Activated CD8-positive, alpha-beta memory T cell treated with anti-CD3 and anti-CD28 coated beads, Interleukin-2, amount 10 ng/mL, durations not matched to agents 7 days and 5 days (primary cell): ENCODE measurements at places on chromosomes 12 and 14.
A peak's percentile ranks its signal among the peaks of the same experiment; 100 is the strongest.

DNA sequence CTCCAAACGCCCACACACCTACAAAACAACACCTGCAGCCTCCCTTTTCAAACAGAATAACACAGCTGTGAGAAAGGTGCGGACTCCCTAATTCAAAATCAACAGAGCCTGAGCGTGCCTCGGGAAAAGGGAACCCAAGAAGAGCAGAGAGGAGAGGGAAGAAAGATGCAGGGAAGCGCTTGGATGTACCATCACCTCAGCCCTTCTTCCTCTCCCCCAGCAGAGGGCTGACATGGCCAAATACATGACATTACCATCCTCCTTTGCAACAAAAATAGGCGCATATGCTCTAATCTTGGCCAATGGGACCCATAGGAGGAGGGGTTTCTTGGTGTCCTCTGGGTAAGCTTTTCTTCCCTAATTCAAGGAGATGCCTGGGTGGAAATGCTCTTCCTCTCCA, 78.0 kb downstream of the CPSF2 start:
- no peak for DNase-seq

- no peak for DNase-seq
These were observed 17.4 kb upstream of the ZDHHC17 start for GRCh38 chr12:76746516-76746915.

DNA sequence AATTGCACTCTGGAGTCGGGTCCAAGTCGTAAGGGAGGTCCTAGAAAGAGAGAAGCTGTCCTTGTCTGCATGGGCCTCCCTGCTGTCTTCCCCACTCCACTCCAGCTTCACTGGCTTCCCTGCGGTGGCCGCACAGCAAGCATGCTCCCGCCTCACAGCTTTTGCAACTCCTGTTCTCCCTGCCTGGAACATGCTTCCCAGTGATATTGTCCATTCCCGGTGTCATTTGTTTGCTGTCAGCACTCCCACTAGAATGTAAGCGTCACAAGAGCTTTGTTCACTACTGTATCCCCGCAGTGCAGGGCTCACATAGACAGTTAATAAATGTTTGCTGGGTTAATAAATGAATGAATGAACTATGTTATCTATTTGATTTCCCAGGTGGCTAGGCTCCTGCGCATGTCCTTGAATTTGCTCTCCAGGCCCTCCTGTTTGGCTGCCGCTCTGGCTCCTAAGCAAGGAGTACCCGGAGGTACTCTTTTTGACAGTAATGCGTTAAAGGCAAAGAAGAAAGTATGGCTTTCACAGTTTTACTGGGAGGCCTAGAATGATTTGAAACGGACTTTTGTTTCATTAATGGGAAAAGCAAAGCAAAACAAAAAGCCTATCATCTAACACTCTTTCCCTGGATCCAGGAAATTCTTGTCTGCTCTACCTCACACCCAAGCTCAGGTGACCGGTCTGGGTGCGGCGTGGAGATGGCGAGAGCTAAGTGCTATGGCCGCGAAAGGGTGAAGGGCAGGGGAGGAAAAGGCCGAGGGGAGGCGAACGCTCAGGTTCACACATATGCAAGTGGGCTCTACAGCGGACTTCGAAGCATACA, 6.2 kb upstream of the SLC7A7 start:
- no peak for DNase-seq

DNA sequence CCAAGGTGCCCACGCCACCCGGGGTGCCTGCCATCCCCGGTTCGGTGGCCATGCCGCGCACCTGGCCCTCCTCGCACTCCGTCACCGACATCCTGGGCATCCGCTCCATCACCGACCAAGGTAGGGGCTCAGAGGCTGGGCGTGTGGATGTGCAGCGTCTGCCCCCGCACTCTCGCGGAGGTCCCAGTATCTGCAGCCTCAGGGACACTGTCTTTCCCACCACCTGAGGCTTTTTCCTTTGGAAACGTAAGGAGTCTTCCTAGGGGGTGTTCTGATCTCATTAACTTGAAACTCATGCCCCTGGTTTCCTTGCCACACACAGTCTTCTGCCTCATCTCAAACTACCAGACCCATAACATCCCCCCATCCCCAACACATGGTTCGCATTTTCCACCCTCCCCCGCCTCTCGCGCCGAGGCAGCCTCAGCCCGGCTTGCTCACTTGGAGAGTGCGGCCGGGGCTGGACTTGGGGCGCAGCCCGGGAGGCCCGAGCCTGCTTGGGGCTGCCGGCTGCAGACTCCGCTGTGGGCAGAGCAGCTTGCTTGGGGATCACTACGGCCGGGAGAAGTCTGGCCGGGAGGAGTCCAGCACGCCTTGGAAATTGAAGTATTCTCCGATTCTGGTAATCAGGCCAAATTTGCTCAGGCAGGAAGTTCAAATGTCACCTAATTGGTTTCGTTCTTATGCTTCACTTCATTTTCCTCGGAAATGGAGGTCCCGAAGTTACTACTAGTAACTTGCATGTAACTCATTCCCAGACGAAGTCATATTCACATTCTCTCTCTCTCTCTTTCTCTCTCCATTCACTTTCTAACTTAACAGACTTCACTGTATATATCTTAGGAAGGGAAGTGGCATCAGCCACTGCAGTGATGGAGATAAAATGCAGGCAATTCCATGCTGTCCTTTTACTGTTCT, 2.0 kb downstream of the PAX9 start:
- DNase-seq = no peak

DNA sequence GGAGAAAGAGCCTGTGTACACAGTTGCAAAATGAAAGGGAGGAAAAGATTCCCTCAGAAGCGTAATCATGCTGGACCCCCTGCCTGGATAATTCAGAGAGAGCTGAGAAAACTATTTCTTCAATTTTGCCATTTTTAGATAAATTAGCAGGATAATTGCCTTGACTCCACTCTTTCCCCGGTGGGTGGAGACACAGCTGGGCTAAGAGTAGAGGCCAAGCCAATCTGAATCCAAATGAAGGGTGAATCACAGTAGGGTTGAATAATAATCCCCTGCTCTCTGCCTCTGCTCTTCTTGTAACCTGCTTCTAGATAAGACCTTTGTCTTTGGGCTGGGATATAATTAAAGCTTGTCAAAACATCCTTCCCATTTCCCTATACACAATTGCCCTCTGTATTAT, 150.1 kb downstream of the CAPZA3 start:
- DNase-seq = no peak

DNA sequence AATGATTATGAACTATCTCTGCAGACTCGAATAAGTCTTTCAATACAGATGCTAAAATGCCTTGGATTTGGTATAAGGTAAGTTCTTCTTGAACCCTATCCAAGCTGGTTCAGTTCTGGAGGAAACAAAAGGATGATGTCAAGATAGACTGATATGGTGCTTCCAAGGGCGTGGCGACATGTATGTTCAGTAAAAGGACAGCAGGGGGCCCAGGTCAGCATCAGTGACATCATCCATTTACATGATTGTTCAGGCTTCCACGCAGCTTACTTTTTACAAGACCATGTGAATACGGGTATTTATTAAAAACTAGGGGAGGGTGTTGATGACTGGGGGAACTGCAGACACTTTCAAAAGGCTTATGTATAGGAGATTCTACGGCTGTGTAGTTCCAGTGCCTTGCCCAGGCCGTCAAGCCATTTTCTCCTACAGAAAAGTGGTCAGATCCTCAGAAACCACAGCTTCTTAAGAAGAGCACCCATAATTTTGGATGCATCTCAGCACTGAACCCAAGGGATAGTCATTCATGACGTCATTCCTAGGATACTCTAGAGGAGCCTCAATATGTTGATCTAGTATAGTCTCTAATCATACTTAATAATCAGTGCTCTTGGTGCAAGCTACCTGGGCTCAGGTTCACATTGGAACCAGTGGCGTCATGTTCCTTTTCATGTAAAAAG, 527.7 kb downstream of the FUT8 start:
- peak; percentile 50 for DNase-seq

DNA sequence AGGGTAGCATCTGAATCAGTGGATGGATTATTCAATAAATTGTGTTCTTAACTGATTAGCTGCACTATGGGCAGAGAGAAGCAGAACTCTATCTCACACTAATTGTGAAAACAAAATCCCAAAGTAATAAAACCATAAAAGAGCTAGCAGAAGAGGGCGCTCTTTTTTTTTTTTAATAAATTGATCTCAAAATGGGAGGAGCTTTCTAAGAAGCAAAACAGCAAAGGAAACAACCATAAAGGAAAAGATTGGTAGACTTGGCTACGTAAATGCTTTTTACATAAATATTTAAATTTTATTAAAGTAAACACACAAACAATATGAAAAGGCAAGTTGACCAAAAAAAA, 1.5 kb upstream of the TM7SF3 start:
- DNase-seq = no peak

DNA sequence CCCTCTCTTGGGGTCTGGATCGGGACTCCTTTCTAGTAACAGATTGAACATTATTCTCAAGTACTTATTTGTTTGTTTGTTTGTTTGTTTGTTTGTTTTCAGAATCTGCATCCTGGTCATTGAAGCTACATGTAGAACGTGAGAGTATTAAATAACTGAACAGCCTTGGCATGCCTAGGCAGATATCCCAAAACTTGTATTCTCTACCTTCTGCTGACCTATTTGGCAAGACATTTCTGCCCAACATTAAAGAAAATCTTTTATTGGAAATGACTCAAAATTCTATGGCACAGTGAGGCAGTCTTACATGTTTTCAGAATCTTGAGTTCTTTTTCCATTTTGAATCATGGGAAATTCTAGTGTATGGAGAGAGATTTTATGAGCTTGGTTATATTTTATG, 165.1 kb upstream of the CNOT2 start:
- DNase-seq = no peak

DNA sequence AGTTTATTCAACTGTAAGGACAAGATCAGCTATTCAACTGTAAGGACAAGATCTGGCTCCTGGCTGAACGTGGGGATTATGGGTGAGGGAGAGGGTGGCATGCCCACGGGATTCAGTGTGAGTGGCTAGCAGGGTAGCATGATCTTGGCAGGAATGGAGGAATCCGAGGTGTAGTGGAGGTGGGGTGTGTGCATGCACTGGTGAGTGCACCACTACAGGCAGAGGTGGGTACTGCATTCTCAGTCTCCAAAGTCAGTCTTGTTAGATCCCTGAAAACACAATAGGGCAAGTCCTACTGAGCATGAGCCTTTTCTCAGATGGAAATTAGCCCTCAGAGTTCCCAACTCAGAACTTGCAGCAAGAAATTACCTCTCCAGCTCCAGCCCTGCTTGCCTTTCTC, 32.2 kb upstream of the DCD start:
- peak; percentile 46 for DNase-seq

DNA sequence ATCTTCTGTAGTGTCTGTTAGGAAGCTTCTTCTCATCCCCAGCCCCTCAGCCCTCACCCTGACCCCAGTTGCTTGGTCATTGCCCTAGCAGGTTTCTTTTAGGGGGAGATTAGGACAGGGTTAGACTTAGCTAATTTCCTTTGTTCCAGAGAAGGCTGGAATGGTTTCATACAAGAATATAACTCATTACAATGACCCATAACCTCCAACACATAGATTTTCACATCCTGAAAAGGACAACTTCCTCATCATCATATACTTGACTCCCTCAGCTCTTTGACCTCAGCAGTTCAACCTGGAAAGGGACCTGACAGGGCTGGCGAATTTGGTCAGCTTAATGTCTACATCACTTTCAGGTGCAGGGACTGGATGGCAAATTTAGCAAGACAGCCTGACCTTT, 8.0 kb upstream of the BHLHE41 start:
- DNase-seq = no peak

DNA sequence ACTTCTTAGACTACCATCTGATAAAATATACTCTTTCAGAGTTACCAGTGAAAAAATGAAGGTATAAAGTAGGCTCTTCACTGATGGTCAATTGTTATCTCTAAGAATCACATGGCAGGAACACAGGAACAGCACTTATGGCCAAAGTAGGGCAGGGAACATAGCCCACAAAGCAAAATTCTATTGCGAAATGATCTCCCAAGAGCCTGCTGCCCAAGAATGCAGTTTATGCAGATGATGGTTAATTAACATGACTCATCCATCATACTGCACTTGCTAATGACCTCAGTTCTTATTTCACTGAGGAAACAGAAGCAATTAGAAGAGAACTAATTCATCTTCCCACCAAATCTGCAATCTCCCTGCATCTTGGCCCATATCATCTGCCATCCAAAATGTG, 133.8 kb downstream of the SLC2A13 start:
- DNase-seq = no peak

- no peak for DNase-seq
These were observed 118.6 kb downstream of the APAF1 start for GRCh38 chr12:98763656-98764055.

DNA sequence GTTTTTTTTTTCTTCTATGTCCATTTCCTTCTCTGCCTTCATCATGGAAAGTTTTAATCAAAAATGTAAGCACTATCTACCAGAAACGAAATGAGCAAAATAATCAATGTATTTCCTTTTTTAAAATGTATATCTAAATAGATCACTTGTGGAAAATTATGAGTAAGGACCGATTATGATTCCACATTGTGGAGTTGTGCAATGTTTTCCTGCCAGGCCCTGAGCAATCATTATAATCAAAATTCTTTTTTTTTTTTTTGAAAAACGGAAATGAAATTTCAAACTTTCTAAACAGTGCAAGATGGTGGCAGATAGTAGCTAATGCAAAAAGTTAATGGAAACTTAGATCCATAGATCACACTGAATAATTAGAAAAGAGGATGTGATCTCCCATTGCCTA, 1074.6 kb upstream of the TMEM132C start:
- DNase-seq = no peak

- DNase-seq = no peak
These were observed 149.0 kb downstream of the PRKCH start for GRCh38 chr14:61470261-61470960.

DNA sequence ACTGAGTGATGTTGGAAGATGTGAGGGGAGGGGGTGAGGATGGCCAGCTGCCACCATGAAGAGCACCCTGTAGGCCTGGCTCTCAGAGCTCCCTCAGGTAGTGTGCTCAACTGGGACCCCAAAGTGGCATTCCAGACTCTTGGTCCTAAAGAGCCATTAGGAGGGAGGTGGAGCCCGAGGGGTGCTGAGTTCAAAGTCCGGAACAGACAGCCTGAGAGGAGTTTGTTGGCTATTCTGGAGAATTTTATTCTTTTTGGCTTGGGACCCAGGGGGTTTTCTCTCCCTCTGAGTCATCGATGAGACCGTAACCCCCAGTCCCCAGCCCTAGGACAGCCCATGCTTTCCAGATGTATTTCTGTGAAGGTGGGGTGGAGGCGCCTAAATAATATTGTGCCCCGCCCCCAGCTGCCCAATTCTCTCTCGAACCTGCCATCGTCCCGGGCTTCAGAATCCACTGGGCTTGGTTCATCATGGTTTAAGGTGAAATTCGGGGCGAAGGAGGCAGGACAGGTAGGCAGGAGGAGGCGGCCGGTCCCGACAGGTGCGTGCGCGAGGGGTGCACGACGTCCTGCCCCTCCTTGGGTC, 690 bp upstream of the RBP5 start:
- DNase-seq = no peak

DNA sequence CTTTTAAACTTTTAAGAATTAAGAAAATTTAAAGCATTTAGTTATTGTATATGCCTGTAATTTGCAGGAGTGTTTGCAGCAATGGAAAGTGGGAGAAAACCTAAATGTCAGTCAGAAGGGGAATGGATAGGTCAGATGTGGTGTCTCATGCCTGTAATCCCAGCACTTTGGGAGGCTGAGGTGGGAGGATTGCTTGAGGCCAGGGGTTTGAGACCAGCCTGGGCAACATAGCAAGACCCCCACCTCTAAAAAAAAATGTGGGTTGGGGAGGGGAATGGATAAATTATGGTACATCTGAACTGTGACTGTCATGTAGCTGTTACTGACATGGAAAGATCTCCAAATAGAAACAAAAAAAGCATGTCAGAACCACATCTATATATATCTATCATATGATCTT, 2.1 kb downstream of the MRPL42 start:
- no peak for DNase-seq

GRCh38 chr12:51326698-51327439, 2.9 kb upstream of the BIN2 start:
- no peak for DNase-seq
